Renal cortical epithelial cell (primary cell): ENCODE measurements at places on chromosomes 3 and 15.

GRCh38 chr3:113259196-113259595, 47.8 kb downstream of the BOC start:
- DNase-seq: no peak

DNA sequence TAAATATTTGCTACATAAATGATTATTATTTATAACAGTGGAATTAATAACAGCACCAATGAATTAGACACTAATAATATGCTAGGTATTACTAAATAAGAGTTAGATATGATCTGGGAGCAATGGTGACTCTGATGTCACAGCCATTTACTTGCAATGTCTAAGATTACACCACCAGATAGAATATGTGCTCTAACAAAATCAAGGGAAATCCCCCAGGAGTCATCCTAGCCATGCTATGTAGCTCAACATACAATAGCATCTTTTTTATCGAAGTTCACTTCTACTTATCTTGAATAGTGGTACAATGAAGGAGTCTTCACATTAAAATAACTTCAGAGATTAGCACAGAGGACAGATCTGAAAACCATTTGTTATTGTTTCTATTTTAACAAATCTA, 154.0 kb downstream of the FMN1 start:
- DNase-seq: no peak

- no peak for DNase-seq
Measured at GRCh38 chr3:54906763-54907162, 21.1 kb downstream of the LRTM1 start.

DNA sequence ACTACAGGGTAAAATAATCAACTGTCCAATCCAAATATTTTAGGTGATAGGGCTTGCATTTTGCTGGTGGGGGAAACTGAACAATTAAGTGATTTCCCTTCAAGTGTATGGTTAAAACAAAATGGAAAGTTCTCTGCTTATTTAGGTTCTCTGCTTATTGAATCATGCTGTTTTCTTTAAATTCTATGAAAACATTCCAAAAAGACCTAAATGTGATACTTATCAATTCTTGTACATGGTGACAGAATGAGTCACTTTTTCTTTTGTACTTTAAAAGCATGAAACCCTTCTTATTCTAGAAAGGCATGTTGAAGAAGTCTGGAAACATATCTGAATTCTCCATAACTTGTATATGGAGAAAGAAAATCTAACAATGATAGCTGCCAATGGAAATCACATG, 192.6 kb downstream of the FMN1 start:
- DNase-seq: no peak

DNA sequence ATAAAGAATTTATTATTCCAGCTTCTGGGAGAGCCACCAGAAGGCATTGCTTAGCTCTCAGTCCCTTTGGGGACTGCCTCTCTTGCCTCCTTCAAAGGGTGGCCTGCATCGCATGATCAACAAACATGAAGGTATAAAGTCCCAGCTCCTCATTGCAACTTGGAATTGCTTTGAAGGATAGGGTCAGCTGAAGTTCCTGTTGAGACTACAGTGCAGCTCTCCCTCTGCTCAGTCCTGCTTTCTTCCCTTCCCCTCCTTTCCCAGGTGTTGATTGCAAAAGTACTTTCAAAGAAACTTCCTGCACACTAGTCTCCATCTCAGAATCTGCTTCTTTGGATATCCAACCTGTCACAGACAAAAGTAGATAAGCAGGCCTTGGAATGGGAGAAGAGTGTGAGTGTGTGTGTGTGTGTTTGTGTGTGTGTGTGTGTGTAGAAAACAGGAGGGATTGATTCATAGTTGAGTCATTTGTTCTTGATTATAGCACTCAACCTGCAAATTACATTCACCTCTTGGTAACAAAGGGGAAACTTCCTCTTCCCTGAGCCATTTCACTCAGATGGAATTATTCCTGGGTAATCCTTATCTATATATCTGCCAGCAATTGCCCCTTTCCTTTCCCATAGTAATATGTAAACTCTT, 13.7 kb downstream of the CCR8 start:
- peak; percentile 55 for DNase-seq

DNA sequence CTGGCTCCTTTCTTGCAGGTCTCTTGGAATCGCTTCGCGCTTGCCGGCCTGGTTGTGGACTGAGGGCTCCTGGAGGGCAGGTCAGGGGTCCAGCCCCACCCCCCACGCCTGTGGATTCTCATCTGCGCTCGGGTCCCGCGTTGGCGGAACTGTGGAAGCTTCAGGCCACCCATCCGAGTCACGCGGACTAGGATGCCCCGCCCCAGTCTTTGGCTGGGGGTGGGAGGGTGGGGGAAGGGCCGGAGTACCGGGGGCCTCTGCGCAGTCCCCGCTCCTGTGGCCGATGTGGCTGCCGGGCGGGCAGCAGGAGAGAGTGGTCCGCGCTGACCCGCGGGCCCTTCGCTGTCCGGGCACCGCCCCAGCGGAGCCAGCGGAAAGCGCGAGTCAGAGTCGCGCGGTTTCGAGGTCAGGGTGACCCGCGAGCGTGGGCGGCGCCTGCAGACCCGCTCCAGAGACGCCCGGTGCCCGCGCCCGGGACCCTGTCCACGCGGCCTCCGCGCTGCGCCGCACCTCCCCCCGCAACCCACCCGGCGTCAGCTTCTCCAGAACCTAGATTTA, 114.2 kb downstream of the KLF13 start:
- no peak for DNase-seq

DNA sequence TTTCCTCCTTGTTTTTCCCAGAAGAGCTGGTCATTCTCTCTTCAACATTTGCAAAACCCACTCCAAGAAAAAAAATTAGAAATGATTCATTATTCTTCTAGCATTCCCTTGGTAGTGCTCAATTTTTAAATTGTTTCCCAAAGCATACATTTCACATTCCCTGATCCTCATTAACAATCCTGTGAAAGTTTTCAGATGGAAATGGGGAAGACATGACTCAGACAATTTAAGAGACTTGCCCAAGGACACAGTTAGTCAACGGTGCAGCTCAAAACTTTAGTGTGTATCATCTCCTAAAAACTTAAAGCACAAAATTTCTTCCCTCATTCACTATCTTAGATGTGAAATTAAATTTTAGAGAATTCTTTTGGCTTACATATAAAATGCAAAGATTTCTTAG, 17.1 kb upstream of the ABI3BP start:
- peak; percentile 52 for DNase-seq

- no peak for DNase-seq
Measured at GRCh38 chr3:140508550-140508949, 169.3 kb upstream of the TRIM42 start.

DNA sequence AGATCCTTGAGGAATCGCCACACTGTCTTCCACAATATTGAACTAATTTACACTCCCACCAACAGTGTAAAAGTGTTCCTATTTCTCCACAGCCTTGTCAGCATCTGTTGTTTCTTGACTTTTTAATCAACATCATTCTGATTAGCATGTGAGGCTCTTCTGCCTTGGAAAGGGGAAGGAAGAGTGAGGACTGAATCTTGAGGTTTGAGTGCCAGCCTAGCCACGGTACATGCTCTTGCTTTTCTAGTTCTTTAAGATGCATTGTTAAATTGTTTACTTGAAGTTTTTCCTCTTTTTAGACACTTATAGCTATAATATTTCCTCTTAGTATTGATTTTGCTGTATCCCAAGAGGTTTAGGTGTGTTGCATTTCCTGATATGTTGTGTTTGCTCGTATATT, 596.1 kb downstream of the OTOL1 start:
- no peak for DNase-seq

GRCh38 chr15:81146466-81146865, 12.4 kb downstream of the CFAP161 start:
- DNase-seq: no peak

GRCh38 chr3:132416161-132416560, 1.1 kb upstream of the DNAJC13 start:
- no peak for DNase-seq

- DNase-seq: no peak
Measured at GRCh38 chr3:169116056-169116693, 547.3 kb downstream of the MECOM start.

GRCh38 chr3:132723024-132723950, 1.1 kb upstream of the NPHP3 start:
- peak; percentile 61 for DNase-seq

- DNase-seq: no peak
Measured at GRCh38 chr3:173891272-173892100, 493.9 kb downstream of the NLGN1 start.

- no peak for DNase-seq
Measured at GRCh38 chr3:185930393-185931107, 7.3 kb downstream of the TRA2B start.

DNA sequence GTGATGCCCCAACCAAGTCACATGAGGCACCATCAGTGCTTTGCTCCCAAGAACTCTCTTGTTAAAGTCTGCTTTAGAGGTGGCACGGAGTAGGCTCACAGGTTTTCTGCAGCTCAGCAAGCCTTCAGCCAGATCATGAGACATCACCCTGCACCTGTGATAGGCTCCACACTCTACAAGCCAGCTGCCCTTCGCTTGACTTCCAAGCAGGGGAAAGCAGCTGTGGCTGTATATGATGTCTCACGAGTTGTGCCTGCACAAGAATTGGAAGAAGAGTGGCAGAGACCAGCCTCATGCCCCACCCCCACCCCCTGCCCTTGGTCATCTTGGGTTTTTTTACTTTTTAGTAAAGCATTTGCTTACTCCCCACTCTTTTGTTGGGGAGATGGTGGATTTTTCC, 22.5 kb downstream of the MRPS11 start:
- no peak for DNase-seq

GRCh38 chr15:59545573-59545972, 66.0 kb upstream of the GCNT3 start:
- DNase-seq: no peak
